Activated naive CD8-positive, alpha-beta T cell treated with anti-CD3 and anti-CD28 coated beads, Interleukin-2, amount 50 U/mL, for 16 hours (primary cell): ENCODE measurements at places on chromosomes 4 and X.

DNA sequence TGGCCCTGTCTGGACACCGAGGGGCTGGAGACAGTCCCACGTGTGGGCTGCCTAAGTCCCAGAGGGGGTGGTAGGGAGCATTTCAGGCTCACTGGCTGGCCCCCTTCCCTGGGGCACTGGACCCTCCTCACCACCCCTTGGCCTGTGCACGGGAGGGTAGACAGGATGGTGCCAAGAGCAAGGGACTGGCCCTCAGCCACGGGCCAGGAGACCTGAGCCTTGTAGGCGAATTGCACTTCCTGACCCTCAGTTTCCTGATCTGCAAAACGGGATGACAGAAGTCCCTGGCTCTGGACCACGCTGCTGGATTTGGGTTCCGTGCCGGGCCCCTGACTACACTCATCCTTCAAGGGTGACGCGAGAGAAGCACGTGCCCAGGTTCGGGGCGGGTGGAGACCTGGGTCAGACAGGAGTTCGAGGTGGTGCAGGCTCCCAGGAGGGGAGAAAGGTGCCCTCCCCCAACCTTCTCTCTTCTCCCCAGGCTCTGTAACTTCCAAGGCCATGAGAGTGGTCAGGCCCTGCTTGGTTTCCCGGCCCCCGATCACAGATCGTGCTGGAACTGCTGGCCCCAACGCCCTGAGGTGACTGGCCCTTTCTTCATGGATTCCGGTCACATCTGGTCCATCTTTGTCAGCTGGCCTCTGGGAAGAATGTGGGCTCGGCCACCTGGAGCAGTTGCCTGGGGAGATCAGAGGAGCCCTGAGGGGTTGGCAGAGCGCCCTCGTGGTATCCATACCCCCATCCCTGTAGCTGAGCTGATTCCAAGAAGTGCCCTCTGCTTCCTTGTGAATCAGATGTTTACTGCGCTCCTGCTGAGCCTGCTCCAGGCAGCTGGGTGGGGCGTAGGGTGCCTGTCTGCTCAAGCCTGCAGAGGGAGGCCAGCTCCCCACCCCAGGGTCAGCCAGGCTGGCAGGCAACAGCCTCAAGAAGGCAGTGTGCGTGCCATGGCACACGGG is 3.3 kb downstream of the SH3BP2 start:
- no peak for DNase-seq

GRCh38 chr4:80308466-80308822 is 27.1 kb upstream of the CFAP299 start:
- DNase-seq, result no peak

DNA sequence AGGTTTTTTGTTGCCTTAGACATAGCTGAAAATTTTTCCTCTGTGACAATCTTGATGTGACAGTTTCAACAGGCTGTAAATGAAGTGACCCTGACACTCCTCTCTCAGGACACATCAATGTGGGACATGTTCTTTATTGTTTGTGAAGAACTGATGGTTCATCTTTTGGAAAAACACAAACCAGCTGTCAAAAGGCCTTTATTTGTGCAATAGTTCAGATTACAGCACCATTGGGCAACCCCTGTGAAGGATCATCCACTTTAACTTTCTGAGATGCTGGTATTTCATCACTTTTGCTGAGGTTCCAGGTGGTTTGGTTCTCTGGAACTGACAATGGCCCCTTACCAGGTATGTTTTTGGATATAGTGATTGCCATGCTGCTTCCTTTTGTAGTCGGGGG is 40.3 kb downstream of the OSTC start:
- no peak for DNase-seq

GRCh38 chr4:188554413-188554812 is 415.2 kb downstream of the TRIML1 start:
- no peak for DNase-seq

DNA sequence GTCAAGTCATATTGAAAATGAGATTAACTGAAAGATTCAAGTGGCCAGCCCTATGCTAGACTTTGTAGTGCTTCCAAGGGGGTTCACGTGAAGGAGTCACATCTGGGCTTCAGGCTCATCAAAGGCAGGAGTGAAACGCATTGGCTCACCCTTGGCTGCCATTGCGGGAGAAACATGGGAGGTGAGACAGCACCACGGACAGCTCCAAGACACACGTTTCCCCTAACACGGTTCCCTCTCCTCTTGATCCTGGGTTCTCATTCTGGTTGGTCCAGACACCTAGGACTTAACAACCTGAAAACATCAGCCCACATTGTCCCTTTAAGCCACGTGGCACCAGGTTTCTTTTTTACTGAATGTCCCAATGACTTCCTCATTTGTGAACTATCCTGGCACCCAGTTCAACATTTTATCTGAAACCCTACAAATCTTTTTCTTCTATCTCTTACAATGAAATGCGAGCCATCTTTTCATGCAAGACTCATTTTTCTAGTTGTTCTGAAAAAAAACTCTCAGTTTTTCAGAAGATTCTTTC is 279.0 kb upstream of the VCX3A start:
- no peak for DNase-seq

- no peak for DNase-seq
Observed at GRCh38 chrX:108732630-108733321, 3.6 kb downstream of the IRS4 start.

DNA sequence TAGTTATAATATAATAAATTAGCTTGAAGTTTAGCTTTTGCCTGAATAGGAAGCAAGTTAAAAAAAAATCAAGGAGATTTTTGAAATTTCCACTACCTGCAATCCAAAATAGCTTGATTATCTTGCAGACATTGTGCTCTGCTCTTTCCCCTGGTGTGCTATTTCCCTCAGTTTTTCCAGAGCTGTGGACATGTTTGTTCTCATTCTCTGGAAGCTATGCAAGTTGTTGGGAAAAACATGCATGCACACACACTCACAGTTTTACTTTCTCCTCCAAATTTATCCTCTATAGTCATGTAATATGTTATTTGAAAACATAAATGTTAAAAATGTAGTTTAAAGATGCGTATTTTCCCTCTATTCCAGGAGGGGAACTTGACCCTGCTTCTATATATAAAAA is 225.8 kb upstream of the ARSJ start:
- no peak for DNase-seq

DNA sequence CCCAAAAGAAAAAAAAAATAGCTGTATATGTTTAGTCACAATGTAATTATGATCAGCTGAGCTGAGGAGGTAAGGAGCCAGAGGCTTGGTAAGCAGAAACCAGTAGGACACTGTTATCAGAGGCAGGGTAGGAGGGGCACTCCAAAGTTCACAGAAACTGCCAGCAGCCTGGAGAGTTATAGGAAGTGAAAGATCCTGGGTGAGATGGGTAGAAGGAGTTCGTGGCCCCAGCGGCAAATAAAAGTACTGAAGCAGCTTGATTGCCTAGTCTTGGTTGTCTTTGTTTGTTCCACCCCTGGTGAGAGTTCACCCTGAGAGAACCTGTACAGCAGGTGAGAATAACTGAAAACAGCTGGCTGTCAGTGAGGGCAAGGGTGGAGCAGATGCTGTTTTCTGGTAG is 340.8 kb downstream of the ADGRL3 start:
- no peak for DNase-seq

GRCh38 chrX:152810403-152810802 is 20.2 kb downstream of the CETN2 start:
- DNase-seq, result no peak

DNA sequence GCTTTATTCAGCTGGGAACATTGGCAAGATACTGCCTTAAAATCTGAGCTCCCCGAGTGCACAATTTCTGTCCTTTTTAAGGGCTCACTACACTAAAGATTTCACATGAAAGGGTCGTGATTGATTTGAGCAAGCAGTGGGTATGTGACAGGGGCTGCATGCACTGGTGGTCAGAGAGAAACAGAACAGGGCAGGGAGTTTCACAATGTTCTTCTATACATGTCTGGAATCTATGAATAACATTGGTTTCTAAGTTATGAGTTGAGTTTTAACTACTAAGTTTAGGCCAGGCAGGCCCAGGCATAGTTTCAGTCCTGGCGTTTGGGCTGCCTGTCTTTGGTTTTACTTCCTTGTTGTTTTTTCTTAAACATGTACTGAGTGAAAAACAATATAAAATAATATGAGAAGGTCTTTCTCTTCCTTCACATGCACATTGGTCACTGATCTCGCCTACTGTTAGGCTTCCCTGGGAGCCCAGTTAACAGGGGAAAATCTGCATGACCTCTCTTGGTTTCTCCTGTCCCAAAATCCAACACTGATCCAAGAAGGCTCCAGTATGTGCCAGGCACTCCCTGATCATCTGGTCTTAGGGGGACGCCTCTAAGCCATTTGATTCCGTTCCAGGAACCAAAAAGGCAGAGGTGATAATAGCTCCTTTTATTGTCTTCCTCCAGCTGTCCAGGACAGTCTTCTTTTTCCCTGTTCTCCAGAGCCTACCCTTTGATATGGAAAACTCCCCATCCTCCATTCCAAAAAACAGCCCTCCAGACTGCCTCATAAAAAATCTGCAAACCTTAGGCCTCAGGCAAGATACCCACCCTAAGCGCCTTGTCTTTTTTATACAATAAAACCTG is at the start of gene UGT2B17:
Gene UGT2B17 (minus strand): TSS at position 51 of the 854 bp plus-strand sequence. CDS start 7,838 bp downstream, outside the sequence.
- DNase-seq, result no peak

- no peak for DNase-seq
Observed at GRCh38 chr4:173413036-173413435, 14.1 kb upstream of the SCRG1 start.

DNA sequence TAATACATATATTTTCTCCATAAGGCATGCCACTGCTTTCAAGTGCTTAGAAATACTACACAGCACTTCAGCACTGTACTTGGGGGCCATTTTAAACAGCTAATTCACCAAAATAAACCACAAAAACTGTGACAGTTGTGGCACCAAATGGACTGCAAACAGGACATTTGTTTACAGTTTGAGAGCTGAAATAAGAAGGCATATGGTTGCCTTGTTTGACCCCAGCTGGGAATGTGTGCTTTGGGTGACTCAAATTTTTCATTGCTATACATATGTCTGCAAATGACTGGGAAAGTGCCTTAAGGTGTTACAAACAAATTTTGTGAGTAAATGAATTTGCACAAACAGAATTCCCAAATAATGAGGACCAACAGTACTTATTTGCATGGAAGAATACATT is 124.2 kb downstream of the BANK1 start:
- DNase-seq, result no peak

DNA sequence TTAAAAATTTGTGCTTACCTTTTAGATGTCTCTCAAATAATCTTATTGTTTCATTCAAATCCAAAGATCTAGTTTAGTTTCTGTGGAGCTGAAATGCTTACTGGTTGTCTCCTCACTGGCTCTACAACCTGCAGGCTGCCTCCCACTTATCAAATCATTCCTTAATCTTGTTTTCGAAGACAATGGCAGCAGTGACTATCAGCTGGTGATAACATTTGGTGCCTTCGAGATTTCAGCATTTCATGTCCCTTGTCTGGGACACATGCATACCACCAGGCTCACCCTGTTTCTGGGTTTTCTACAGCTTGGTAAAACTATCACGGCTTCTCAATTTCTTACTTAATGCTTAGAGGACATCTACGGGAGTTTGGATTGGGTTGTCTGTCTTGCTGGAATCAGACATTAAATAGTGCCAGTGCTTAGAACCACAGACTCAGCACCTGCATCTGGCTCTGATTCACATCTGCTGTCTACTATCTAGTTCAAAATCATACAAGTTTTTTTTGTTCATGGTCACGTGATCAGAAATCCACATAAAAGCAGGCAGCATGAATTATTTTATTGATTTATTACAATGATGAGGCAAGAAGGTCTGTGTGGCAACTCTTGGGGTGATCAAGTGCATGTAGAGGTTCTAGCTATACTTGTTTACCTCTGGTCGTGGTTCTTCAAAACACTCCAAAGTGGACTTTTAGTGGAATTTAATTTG is 32.0 kb upstream of the SMARCAD1 start:
- DNase-seq, result no peak

DNA sequence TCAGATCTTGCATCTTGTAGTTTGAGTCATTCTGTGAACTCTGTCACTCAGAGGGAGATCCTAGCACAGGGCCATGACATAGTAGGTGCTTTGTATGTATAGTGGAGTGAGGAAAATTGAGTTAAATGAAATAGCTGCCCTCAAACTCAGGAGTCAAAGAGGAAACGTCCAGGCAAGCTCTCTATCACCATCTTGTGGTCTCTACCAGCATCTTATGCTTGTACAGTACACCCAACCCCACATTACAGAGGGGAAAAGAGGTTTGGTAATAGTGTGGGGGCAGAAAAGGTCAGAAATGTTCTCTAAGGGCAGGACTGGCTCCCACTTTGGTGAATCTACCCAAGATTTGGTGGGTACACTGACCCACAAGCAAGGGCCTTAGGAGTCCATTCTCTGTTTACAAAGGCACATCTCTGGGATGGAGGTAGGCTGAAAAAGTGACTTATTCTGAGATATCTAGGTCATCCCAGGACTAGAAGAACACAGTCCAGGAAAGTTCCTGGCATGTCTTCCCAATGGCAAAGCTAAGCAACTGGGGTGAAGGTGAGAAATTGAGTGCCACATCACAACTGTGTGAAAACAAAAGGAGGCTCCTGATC is 131.8 kb downstream of the OR13H1 start:
- no peak for DNase-seq

DNA sequence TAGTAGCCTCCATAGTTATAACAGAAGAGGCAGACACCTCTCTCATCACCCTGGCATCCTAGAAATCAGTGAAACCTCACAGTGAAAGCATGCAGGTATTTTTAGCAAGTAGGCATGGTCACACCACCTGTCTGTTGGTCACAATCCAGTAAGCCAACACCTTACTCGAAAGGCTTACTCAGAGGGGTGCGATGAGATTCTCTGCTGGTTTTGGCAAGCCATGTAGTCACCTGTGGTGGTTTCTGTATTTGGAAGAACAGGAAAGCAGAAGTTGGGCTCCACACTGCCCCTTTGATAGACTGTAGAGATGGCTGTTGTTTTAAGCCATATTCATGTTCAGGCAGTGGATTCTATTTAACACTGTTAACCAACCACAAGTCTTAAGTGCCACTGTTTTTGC is 134.7 kb downstream of the DCLK2 start:
- DNase-seq, result no peak

DNA sequence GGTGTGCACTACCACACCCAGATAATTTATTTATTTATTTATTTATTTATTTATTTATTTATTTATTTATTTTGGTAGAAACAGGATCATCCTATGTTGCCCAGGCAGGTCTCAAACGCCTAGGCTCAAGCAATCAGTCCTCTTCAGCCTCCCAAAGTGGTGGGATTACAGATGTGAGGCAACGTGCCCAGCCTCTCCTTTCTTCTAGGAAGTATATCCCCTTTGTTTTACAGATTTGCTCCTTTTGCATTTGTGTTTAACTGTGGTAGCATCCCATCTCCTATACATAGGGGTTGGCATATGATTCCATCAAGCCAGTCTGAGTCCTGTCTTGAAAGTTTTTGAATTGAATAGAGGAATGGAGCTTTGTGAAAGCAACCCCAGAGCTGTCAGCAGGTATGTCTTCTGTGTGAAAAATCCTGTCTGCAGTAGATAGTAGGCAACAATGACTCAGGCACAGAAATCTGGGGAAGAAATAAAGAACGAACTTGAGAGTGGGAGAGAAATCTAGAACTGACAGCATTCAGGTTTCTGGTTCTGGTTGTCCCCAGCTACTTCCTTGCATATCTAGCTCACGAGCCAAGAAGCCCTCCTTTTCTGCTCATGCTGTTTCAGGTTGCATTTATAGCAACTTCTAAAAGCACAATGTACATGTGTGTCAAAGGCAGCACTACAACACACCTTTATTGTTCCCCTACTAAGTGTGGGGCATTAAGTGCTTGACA is 113.7 kb upstream of the LSM6 start:
- no peak for DNase-seq

- DNase-seq, result no peak
Observed at GRCh38 chr4:126708716-126709115, 924.0 kb upstream of the INTU start.

GRCh38 chrX:54193085-54193821 is 10.2 kb upstream of the FAM120C start:
- no peak for DNase-seq

GRCh38 chr4:4868040-4868757 is 8.7 kb downstream of the MSX1 start:
- no peak for DNase-seq

- DNase-seq, result no peak
Observed at GRCh38 chr4:18319431-18319830, 297.9 kb upstream of the LCORL start.
